ENCODE measurements at places on chromosomes 16 and 17.

DNA sequence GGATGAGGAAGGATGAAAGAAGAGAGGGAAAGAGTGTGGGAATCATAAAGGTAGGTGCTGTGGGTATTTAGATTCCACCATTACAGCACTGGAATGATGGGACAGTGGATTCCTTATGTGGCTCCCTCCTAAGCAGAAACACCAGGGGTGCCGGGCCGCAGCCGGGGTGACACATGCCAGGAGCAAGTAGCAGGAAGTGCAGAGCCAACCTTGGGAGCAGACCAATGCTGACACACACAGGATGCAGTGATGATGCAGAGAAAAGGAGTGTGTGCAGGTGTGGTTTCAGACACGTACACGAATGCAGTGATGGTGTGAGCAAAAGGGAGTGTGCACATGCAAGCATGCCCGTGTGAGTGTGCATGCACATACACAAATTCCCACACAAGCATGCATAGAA lies 338.0 kb downstream of the SLC39A11 start:
- no peak for DNase-seq

DNA sequence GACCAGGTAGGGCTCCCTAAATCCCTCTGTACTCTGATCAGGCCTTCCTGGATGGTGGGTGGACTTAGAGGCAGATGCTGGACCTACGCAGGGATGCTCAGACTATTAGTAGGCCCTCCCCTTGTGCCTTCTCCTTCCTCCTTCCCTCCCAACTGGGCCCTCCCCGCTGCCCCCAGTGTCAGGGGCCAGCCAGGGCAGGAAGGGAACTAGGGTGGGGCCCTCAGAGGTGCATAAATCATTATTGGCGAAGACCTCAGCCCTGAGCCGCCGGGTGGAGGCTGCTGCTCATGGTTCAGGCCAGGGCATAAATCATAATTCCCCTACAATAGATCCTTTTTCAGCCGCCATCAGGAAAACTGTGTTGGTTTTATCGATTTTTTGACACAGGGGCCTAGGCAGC lies 81.4 kb downstream of the MRM1 start:
- DNase-seq = no peak

DNA sequence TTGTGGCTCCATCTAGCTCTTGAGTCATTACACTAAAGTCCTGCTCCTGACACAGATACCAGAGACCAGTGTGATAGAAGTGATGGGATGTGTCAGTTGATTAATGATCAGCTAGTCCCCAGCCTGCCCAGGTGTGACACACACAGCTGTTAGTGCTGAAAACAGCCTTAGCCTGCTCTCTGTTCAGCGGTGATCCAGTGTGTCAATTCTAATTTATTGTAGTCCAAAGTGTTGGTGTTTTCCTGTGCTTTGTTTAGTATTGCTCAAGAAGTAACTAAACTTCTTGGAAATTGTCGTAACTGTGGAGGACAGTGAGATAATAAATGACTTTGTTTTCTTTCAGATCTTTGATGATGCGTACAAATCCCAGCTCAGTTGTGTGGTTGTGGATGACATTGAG lies 92.3 kb downstream of the WNT3 start:
- DNase-seq = no peak

DNA sequence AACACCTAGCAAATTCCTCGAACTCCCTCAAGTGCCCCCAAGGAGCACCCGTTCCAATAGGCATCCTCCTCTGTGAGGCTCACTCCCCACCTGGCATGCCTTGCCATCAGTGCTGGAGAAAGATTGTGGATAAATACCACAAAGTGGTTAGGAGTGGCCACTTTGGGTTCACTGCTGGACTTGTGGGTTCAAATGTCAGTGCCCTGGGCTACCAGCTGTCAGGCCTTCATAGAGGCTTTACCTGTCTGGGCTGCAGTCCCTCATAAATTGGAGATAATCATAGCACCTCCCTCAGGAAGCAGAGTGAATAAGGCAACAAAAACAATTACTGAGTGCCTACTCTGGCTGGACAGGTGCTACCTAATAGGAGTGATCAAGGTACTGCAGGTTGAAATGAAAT lies 1.5 kb upstream of the SYT17 start:
- no peak for DNase-seq

- no peak for DNase-seq
Measured at GRCh38 chr17:75219815-75220214, 14.3 kb downstream of the NUP85 start.

GRCh38 chr16:81728435-81728834 lies 50.7 kb upstream of the PLCG2 start:
- no peak for DNase-seq

- no peak for DNase-seq
Measured at GRCh38 chr17:7262935-7263800, 890 bp upstream of the CLDN7 start.

DNA sequence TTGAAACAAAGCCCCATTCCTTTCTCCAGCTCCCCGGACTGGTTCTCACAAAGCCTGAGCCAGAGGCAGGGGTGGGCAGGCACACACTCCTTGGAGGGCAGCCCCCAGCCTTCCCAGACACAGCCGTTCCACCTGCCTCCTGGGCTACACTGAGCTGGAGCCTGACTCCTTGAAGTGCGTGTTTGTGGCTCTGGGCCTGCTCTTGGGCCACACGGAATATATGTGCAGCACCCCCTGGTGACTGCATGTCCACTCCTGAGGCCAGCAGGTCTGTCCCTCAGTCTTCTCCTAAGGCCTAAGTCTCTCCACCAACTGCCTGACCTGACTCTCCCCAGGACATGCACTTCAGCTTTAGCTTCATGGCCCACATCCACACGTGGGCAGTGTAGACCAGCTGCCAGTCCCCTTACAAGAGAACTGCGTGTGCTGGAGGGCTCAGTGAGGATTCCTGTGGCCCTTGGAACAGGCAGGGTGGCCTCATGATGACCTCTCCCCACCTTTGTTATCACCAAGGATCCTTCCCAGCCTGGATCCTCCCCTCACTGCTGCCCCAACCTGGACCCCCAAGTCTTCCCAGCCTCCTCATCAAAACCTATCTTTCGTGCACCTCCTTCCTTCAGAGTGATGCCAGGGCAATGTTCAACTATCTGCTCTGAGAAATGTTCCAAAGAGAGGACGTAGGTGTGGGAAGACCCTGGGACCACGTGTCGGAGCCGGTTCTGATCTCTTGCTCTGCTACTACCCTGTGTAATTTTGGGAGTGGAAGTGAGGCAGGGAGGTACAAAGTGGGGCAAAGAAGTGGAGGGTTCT lies 12.4 kb upstream of the SLC6A2 start:
- no peak for DNase-seq

- DNase-seq = no peak
Measured at GRCh38 chr17:63833026-63833740, 5.7 kb upstream of the FTSJ3 start.

- no peak for DNase-seq
Measured at GRCh38 chr16:51635181-51635580, 484.1 kb upstream of the SALL1 start.

DNA sequence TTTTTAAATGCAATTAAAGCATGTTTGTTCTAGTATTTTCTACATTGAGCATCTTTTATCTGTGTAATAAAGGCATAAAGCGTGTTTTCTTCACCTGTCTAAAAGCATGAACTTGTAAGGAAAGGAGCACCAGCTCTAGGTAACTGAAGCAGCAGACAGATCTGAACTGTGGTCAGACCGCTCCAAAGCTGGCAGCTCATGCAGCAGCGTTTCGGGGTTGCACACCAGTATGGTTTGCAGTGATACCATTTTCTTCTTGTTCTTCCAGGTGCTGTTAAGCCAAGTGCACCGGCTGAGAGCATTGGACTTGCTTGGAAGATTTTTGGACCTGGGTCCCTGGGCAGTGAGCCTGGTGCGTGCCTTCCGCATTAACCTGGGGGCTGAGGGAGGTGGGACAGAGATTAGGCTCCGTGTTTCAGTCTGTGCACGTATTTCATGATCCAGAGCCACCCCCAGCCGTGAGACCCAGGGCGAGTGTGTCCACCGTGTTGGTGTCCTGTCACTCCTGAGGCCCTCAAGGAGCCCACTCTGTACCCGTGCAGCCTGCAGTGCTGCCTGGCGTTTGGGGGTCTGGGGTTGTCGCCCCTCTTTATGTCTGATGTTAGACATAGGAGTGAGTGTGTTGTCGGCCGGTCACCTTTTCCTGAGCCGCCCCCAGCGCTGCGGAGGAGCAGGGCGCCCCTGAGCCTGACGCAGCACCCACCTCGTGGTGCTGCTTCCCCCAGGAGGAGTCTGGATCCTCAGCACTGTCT lies 136.3 kb upstream of the CHMP6 start:
- no peak for DNase-seq

GRCh38 chr16:23869052-23869451 lies 33.3 kb downstream of the PRKCB start:
- no peak for DNase-seq

GRCh38 chr17:21263376-21263775 lies 10.2 kb upstream of the NATD1 start:
- no peak for DNase-seq

- DNase-seq = no peak
Measured at GRCh38 chr17:14396547-14396946, 95.7 kb downstream of the HS3ST3B1 start.

GRCh38 chr17:6495450-6496115 lies 51.3 kb downstream of the PIMREG start:
- no peak for DNase-seq

DNA sequence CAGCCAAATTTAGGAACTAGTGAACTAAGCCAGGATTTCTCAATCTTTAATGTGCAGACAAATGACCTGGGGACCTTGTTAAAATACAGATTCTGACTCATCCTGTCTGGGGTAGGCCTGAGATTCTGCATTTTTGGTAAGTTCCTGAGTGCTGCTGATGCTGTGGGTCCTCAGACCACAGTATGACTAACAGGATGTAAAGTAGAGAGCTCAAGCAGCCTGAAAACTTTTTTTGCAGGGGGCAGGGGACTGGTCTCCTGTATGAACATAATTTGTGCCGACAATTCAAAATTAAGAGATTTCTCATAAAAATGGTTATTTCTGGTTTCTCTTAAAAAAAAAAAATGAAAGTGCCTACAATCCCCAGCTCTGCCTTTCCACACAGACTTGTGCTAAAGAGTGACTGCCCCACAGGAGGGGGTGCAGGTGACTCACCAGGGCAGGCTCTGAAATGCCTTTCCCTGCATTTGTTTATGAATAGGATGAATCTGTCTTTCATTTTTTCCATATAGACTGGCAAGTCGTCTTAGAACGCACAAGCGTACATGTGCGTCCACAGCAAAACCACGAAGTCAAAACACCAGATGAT lies 271.5 kb downstream of the PHKB start:
- no peak for DNase-seq

GRCh38 chr17:7882068-7882467 lies 6.5 kb upstream of the CHD3 start:
- no peak for DNase-seq

- DNase-seq = no peak
Measured at GRCh38 chr16:78474762-78475161, 375.3 kb downstream of the WWOX start.

DNA sequence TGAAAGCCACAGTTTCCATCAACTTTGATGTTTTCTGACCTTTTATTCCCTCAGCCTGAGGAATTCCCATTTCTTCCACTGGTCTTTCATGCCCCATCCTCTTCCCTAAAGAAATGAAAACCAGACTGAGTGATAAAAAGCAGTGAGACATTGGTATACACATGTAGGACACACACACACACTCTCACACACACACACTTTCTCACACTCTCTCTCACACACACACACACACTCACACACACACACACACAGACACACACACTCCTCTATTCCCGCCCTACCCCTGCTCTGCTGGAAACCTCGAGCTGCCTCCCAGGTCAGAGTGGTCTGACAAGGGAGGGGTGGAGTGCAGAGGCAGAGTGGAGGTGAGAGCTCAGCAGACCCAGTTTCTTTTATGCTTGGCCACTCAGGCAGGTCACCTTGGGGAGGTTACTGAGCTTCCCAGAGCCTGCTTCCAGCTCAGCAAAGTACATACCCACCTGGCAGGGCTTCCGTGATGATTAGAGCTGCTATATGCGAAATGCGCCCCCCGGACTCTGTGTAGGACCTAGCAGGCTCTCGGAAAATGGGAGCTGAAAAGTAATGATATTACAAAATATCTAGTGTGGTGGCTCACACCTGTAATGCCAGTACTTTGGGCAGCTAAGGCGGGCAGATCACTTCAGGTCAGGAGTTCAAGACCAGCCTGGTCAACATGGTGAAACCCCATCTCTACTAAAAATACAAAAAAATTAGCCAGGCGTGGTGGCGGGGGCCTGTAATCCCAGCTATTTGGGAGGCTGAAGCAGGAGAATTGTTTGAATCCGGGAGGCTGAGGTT lies 30.7 kb downstream of the CCR7 start:
- DNase-seq = no peak

GRCh38 chr16:967077-967541 lies 3.7 kb downstream of the LMF1 start:
- DNase-seq = no peak

- no peak for DNase-seq
Measured at GRCh38 chr16:28098959-28099945, 35.7 kb upstream of the GSG1L start.

GRCh38 chr16:85361441-85362118 lies 249.3 kb upstream of the CIBAR2 start:
- DNase-seq = no peak

GRCh38 chr17:42682722-42683403 lies 532 bp downstream of the CNTNAP1 start:
- no peak for DNase-seq

GRCh38 chr17:77609553-77610517 lies 348.7 kb upstream of the TNRC6C start:
- DNase-seq = peak; percentile 46

GRCh38 chr16:84820305-84820684 lies 510 bp downstream of the CRISPLD2 start:
- DNase-seq = no peak

GRCh38 chr17:9576521-9577372 lies at the start of gene CFAP52:
CFAP52 (plus strand) TSS chr17:9576642; CDS start chr17:9576696, 54 bp downstream.
- peak; percentile 74 for DNase-seq

GRCh38 chr17:31073411-31073810 lies 21.4 kb upstream of the NF1 start:
- no peak for DNase-seq

- no peak for DNase-seq
Measured at GRCh38 chr16:78675312-78675711, 575.9 kb downstream of the WWOX start.
